ENCODE measurements at places on chromosomes 6 and 20. TPM values are rescaled to one million over a fixed set of nuclear protein-coding genes. Genes with fewer than 3 reads are reported as not detected.

DNA sequence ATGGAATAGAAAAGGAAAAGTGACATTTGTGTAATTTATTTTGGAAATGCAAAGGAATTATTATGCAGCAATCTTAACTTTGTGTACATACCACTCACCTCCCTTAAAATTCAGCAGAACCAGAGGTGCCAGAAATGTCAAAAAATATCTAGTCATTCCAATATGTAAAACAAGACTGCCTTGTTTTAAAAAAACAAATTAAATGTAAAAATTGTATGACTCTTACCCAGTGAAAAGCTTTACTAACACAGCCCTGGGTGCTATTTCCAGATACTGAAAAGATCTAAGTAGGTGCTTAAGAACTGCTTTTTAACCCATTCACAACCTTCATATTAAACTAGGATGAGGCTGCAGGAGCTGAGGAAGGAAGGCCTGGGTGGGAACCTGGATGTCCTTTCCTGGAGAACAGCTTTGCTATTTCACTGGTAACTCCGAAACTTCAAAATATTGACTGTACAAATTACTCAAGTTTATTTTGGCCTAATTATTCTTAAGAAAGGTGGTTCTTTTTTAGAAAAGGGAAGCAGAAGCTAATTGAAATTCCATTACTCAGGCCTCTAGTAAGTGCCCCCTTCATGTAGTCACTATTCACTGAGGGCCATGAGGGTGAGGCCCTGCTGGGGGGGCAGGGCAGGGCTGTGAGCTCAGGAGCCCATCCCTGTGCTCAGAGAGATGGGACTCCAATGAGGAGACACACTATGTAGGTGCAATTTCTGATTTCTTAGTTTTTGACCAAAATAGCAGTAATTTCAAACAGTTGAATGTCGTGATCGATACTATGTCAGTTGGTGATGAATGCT lies 139.6 kb downstream of the MAP3K4 start:
- peaks cover 58% of the 10 kb centered on the region for H3K36me3 ChIP-seq
- peaks cover 6% of the 10 kb centered on the region for H3K4me1 ChIP-seq
- H3K27ac ChIP-seq: no peak overlapping the region

- H3K4me3 ChIP-seq: no peak overlapping the region
- no peak overlapping the region for H3K27ac ChIP-seq
- H3K27me3 ChIP-seq: no peaks in the 10 kb centered on the region
Observed at GRCh38 chr6:31687321-31687720, 6.5 kb upstream of the LY6G5C start.

- peaks cover 12% of the 10 kb centered on the region for H3K4me1 ChIP-seq
- DNase-seq: peak; percentile 24
- H3K27ac ChIP-seq: no peak overlapping the region
- no peak overlapping the region for H3K4me3 ChIP-seq
- peaks cover 7% of the 10 kb centered on the region for H3K36me3 ChIP-seq
Observed at GRCh38 chr20:2746636-2747265, 53.7 kb downstream of the CPXM1 start.

DNA sequence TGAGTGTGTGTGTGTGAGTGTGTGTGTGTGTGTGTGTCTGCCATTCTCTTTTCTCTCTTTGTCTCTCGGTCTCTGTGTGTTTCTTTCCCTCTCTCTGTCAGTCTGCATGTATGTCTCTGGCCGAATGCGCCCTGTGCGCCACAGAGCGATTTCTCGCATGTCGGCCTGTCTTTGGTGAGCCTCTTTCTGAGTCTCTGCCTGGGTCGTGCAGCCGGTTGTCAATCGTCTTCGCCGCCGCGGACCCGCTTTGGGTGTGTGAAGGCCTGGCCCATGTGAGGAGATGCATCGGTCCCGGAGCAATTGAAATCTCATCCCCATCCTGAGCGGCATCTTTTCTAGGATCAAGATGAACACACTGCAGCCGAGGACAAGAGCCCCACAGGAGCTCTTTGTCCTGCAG lies 1567.2 kb upstream of the DEFB115 start:
- H3K4me1 ChIP-seq: no peaks in the 10 kb centered on the region
- no peak for DNase-seq
- H3K27ac ChIP-seq: no peak overlapping the region
- H3K27me3 ChIP-seq: no peaks in the 10 kb centered on the region
- no peak overlapping the region for H3K4me3 ChIP-seq

- no peaks in the 10 kb centered on the region for H3K36me3 ChIP-seq
- H3K4me1 ChIP-seq: peaks cover 4% of the 10 kb centered on the region
- DNase-seq: no peak
- H3K27me3 ChIP-seq: peaks cover 3% of the 10 kb centered on the region
Observed at GRCh38 chr6:4102687-4103244, 23.8 kb upstream of the FAM217A start.

DNA sequence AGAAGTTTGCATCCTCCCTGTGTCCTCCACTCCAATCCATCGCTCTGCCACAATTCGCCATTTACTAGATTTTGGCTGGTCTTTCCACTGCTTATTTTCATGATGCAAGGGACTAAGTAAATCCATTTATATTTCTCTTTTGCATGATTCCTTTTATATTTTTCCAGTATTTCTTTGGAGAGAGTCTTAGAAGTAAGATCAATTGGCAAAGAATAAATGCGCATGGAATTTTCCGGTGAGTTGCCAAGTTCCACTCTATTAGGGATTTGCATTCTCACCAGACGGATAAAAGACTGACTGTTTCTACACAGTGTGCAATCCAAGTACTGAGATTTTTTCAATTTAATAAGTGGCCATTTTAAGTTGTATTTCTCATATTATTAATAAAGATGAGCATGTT lies 91.7 kb upstream of the PHACTR3 start:
- peaks cover 10% of the 10 kb centered on the region for H3K4me1 ChIP-seq
- DNase-seq: no peak
- H3K27ac ChIP-seq: no peak overlapping the region
- H3K27me3 ChIP-seq: peaks cover 36% of the 10 kb centered on the region

DNA sequence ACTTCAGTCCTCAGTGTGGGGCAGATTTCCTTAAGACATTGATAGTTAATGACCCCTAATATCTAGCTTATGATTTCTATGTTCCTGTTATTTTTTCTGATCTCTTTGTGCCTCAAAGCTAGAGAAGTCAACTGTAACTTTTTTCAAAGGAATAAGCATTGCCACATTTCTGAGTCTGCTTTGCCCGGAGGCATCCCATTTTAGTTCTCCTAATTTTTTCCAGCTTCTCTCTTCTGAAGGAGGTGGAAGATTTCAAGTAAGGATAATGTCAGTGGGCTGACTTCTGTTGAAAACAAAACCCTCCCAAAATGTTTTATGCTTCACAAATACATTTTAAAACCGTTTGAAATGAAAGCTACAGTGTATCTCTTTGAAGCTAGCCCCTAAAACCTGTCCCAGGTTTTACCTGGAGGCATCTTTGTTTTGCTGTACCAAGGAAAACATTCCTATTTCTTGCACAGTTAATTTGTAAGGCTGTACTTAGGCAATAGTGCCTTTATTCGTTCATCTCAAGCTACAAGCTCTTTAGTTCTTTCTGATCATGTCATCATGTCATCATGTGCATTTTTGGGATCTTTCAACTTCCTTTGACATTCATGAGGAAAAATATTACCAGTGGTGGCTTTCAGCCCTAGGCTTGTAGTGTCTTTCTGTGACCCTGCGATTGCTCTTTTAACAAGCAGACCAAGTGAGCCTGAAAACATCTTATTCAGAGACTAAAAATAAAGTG lies 45.7 kb downstream of the TSPYL4 start:
- DNase-seq: no peak
- peaks cover 12% of the 10 kb centered on the region for H3K4me1 ChIP-seq
- H3K4me3 ChIP-seq: no peak overlapping the region
- no peaks in the 10 kb centered on the region for H3K36me3 ChIP-seq
- H3K27me3 ChIP-seq: no peaks in the 10 kb centered on the region

GRCh38 chr6:35082046-35082732 lies 59.0 kb downstream of the TCP11 start:
- no peak overlapping the region for H3K27ac ChIP-seq
- no peak for DNase-seq
- no peaks in the 10 kb centered on the region for H3K27me3 ChIP-seq
- no peak overlapping the region for H3K4me3 ChIP-seq

- H3K4me3 ChIP-seq: no peak overlapping the region
- no peaks in the 10 kb centered on the region for H3K27me3 ChIP-seq
- no peak overlapping the region for H3K27ac ChIP-seq
- DNase-seq: no peak
- H3K36me3 ChIP-seq: no peaks in the 10 kb centered on the region
- H3K4me1 ChIP-seq: no peaks in the 10 kb centered on the region
Observed at GRCh38 chr20:36871640-36872570, 4.0 kb upstream of the TLDC2 start.

DNA sequence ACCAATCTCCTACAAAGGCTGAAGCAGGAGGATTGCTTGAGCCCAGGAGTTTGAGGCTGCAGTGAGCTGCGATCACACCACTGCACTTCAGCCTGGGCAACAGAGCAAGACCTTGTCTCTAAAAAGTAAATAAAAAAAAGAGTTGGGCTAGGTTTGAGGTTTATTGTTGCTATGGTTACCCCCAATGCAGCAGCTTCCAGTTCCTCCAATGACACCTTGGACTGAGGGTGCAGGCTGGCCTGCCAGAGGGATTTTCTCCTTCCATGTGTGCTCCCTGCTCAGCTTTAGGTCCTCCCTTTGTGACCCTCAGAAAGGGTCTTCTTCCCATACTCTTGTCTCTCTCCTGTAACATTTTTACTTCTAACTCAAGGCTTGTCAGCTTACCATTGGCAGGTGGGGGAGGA lies 10.6 kb upstream of the TBC1D20 start:
- H3K36me3 ChIP-seq: peaks cover 18% of the 10 kb centered on the region
- no peak overlapping the region for H3K27ac ChIP-seq
- no peaks in the 10 kb centered on the region for H3K27me3 ChIP-seq
- DNase-seq: no peak

Gene FLRT3
- 75.7 TPM for total RNA-seq

Gene SALL4
- total RNA-seq: 12.6 TPM

Gene TCF21
- total RNA-seq: 1.3 TPM

Gene MCHR2
- total RNA-seq: not detected

Measured in type B pancreatic cell (in vitro differentiated cells).